ENCODE measurements at places on chromosomes 4 and X.

- no peak for DNase-seq
Observed at GRCh38 chr4:166726832-166727231, 507.5 kb downstream of the SPOCK3 start.

DNA sequence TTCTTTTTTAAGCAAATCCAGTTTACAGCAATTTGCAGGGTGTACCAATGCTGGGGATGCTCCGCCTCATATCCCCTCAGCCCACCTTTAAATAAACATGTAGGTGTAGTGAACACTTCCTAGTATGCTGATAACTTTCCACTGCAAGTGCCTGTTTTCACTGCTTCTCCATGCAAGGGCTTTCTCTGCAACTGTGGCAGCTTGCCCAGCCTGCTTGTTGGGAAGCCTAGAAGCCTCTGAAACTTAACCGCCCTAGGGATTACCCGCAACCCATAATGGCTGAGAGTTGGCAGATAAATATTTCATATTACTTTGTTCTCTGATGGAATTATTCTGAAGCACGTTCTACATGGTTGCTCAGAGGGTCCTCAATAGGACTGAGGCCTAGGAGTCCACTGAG lies 253.7 kb upstream of the DDX53 start:
- DNase-seq: no peak

GRCh38 chr4:5511791-5512190 lies 196.6 kb downstream of the EVC2 start:
- DNase-seq: no peak

- DNase-seq: no peak
Observed at GRCh38 chrX:115531818-115532403, 29.1 kb upstream of the PLS3 start.

GRCh38 chrX:45749375-45749774 lies 548.7 kb upstream of the DIPK2B start:
- DNase-seq: peak; percentile 10

DNA sequence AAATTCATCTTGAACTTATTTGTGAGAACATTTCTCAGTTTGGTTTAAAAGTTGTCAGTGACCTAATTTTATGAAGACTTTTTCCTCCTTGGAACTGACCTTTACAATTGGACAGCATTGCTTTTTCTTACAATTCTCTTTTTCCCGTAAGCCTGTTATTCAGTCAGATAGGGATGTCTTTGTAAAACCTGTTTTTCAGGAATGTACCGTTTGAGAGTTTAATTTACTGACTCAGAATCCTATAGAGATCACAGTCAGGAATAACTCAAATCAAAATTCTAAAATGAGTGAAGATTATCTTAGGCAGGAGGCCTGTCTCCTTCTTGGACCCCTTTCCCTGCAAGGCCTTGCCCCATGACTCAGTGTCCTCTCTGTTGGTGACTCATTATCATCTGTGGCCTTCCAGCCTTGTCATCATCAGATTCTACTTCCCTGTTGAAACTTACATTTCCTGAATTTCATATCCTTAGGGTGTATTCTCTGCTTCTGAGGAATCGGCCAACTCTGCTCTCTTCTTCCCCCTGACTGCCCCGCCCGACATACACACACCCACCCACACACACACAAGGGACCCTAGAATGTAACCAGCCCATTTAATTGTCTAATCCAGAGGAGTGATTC lies 99.8 kb downstream of the ARHGAP10 start:
- DNase-seq: no peak

DNA sequence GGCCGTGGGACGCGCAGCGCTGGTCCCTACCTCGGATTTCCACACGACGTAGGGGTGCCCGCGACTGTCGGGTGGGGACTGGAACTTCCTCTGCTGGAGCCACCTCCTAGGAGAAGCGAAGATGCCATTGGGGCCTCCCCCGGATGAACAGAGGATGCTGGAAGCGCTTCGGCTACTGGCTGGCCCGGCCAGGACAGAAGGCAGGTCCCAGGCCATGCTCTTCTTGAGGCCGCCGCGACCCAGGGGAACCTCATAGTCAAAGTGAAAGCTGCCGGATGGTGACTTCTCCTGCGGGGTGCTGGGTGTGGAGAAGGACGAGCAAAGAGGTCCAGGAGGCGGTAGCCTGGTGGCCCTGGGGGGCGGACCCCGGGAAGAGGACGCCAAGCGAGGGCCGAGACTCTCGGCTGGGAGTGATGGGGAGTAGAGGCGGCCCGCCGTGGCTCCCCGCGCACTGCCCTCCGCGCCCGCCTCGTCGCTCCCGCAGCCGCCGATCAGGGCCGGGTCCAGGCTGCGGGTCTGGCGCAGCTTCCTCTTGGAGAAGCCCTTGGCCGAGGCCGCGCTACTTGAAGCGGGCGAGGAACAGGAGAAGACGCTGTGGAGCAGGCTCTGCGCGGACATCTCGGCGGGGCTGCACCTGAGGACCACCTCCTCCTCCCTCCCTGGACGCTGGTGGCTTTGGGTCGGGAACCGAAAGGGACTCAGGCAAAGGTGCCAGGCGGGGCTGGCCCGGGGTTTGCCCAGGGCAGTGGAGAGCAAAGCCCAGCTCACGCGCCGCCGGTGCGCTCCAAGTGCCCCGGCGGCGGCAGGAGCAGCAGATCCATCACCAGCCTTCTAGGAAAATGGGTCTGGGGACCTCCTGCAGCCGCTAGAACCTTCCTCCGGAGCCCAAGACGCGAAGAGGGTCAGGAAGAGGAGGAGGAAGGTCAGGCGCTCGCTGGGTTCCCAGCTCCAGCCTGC lies 1.2 kb downstream of the ARHGAP6 start:
- no peak for DNase-seq
